Body of pancreas (tissue), 4 donors: ENCODE measurements at places on chromosomes 6 and 20.

DNA sequence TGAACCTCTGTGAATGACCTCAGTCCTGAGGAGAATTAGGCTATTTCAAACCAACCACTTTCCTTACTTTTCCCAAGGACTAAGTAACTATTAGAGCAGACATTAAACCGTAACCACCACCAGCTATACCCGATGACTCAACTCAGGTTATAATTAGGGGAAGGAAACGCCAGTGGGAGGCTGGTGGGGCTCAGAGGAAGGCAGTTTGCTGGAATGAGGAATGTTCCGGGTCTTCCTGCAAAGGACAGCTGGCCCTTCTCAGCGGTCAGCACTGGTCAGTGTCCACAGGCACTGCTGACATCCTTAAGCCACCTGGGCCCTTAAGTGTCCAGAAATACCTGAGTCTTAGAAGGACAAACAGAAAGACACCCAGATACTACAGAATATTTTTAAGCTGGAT lies 515.2 kb downstream of the MAFB start:
- no peak for DNase-seq

DNA sequence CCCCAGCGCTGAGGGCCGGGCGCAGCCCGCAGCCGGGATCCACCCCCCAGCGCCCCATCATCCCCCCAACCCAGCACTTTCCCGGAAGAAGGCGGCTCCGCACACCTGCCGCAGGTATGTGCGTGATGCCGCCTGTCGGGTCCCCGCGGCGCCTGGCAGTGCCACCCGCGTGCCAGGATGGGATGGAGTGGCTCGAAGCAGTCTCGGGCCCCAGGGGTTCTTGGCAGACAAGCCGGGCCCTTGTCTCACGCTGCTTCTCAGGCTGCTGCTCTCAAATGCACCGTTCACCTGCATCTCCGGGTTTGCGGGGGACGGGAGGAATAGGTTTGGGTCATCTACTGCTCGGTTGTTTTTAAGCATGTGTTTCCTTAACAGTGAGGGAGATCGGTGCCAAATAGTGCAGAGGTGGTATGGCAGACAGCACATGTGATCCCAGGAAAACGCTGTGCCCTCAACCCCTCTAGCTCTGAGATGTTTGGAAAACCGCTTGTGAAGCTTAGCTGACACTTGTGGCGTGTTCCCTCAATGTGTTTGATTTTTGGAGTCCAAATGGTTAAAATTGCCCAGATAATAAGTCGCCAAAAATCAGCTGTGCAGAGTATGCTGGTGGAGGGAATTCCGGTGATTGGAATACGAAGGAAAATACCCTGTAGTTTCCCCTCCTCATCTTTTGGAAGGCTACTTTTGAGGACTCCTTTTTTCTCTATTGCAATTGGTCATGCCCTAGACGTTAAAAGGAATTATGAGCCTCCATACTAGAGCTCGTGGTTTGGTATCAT lies 926 bp downstream of the MYLIP start:
- DNase-seq = peak; percentile 51

DNA sequence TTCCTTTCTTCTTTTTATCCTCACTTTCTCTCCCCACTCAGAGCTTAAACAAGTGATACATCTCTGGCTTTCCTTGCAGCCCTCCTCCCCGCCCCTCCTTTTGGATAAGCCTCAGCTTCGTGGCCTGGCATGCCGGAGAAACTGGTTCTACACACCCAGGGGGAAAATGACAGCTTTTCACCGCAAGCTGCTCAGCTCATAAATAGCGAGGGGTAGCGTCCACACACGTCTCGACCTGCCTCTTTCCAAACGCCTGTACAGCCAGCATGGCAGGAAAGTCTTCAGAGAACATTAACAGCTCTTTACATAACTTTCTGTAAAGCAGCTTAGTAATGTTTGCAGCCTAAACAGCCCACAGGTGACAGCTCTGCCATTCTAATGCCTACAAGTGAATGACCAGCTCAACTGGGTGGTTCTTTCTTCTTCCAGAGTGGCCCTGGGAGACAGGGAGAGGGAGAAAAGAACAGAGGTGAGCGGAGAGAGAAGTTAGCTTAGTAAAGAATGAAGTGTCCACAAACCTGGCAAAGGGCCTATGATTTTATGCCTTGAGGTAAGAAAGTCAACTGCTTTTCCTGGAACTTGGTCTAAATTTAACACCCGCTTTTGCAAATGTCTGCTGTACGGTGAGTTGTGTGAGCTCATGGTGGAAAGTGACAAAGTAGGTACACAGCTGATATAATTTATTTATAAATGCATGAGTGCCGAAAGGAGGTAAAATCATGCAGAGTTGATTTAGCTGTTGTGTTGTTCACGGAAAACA lies 251.5 kb downstream of the TFAP2A start:
- no peak for DNase-seq

- no peak for DNase-seq
These were observed 184.9 kb downstream of the GPX5 start for GRCh38 chr6:28710466-28711191.

DNA sequence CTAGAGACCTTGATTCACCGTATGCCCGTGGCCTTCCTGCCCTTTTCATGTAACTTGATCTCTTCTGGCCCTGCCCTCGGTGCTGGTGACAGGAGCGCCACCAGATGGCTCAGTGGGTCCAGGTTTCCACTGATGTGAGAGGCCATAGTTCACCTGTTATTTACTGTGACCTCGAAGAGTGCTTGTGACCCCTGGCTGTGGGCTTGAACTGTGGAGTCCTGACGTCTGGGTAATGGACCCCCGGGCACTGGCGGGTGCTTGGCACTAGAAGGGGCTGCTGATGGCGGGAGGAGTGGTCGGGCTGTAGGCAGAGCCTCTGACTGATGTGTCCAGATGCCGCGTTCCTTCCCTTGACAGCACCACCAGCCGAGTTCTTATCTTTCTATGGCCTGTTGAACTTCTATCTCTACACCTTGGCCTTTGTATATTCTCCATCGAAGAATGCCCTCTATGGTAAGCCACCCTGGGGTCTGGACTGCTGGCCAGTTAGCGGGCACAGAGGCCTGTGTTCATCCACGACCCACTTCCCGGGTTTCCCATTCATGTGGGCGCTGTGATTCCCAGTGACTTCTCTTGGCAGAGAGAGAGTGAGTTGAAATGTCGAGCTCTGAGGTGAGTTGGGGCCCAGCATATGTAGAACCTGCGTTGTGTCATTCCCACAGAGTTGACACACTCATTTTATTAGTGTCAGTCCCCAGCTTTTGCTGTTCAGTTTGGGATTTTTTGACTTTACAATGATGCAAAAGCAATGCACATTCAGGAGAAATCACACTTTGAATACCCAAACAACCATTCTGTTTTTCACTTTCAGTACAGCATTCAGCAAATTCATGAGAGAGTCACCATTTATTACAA lies 14.9 kb downstream of the DYNLT1 start:
- peak; percentile 58 for DNase-seq

DNA sequence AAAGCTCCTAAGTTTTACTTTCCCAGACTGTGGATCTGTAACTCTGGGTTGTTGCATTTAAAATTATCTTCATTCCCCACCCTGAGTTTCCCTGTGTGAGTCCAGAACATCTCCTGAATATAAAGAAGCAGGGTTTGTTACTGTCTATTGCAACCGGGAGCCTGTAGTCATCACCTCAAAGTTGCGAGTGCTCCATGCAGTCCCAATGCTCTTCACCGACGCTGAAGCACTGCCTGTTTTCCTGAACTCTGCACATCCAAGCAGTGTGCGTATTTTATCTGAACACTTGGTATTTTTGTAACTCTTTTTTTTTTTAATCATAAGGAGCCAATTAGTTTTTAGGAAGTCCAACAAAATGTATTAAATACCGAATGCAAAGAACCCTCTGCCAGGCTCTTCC lies 907 bp upstream of the HLA-B start:
- no peak for DNase-seq
